ENCODE measurements at places on chromosomes 11 and 22.

GRCh38 chr11:132335311-132335710, 964.9 kb downstream of the NTM start:
- no peak for DNase-seq

- DNase-seq: peak; percentile 71
Measured at GRCh38 chr11:113363996-113364641, 23.5 kb upstream of the ANKK1 start.

DNA sequence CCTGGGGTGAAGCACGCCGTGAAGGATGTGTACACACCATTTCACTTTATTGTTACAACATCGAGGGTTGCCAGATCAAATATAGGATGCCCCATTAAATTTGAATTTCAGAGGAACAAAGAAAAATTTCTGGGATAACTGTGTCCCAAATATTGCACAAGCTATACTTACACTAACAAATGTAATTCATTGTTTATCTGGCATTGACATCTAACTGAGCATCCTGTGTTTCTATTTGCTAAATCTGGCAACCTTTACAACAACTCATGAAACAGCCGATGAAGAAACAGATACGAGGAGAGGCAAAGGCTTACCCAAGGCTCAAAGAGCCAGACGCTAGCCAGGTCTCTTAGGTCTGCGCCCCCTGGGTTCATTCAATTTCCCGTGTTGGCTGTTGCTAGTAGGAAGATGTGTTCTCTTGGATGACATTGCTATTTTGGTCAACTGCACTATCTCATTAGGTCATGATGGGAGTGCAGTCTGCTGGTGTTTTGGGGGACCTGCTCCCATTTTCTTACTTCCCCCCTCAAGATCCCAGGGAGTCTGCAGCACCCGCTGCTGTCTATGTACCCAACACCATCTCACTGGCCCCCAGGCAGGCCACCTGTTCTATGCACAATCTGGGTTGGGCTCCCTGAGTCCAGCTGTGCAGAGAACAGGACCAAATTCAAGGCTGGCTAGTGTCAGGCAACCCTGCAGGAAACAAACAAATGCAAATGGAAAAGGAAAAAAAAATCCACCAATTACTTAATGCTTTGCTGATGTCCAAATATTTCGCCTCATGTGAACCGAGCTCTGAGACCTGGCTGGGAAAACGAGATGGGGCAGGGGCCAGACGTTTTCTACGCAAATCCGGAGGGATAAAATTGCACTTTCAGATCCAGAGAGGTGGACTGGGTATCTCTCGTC, 560.9 kb downstream of the MIAT start:
- no peak for DNase-seq

DNA sequence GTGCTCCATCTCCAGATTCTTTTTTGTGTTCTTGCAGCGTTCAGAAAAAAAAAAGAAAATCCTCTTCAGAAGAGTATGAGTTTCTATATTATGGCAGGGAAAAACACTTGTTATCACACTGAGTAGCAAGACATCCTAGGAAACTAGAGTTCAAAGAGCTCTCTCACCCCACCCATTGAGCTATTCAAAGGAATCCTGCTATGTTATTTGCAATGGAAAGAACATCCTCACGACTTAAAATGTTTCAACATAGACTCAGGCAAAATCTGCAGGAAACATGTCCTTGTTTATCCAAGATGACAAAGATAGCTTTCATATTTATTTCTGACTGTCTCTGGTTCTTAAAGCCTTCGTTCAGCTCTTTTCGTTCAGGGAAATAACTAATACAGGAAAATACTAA, 331.6 kb upstream of the ANO5 start:
- DNase-seq: no peak

GRCh38 chr11:63574856-63575602, 11.8 kb upstream of the PLAAT2 start:
- DNase-seq: no peak

DNA sequence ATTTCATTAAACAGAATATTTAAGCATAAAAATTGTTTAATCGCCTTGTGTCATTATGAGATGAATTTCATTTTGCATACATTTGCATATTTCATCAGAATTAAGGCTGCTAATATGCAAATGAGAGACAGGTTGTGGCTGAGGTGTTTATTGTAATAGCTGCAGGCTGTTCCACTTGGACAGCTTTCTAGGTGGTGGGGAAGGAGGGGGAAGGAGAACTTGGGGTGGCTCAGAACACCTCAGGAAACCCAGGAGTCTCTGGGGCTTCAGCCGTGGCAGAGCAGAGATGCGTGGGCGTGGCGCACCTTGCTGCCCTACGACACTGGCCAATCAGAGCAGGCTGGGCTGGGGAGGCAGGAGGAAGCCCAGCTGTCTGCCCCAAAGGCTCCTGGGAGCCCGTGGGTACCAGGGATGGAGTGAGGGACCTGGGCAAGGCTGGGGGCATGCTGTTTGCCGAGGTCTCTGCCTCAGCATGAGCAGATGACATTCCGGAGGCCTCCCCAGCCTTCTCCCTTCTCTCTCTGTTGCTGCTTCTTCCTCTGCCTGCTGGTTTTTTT, 542.9 kb downstream of the MN1 start:
- no peak for DNase-seq
